ENCODE measurements at places on chromosomes 7 and 10. TPM values are rescaled to one million over a fixed set of nuclear protein-coding genes. Genes with fewer than 3 reads are reported as not detected.

- DNase-seq, result no peak
- no peaks in the 10 kb centered on the region for H3K4me1 ChIP-seq
- no peak overlapping the region for H3K4me3 ChIP-seq
- no peaks in the 10 kb centered on the region for H3K27me3 ChIP-seq
- no peak overlapping the region for H3K27ac ChIP-seq
Observed at GRCh38 chr10:50674469-50675254, 50.9 kb upstream of the SGMS1 start.

GRCh38 chr7:108376206-108376605, 80.0 kb downstream of the NRCAM start:
- H3K4me3 ChIP-seq, result no peak overlapping the region
- no peak for DNase-seq
- no peaks in the 10 kb centered on the region for H3K4me1 ChIP-seq
- no peaks in the 10 kb centered on the region for H3K27me3 ChIP-seq
- no peak overlapping the region for H3K27ac ChIP-seq
- H3K36me3 ChIP-seq, result no peaks in the 10 kb centered on the region

- H3K27me3 ChIP-seq, result no peaks in the 10 kb centered on the region
- no peak overlapping the region for H3K4me3 ChIP-seq
- H3K36me3 ChIP-seq, result no peaks in the 10 kb centered on the region
- no peak overlapping the region for H3K27ac ChIP-seq
- H3K4me1 ChIP-seq, result no peaks in the 10 kb centered on the region
Observed at GRCh38 chr10:127755753-127756152, 18.8 kb downstream of the FOXI2 start.

GRB10 gene
- 34.3 TPM for total RNA-seq

FRMD4A gene
- total RNA-seq, result 47.9 TPM

Measured in Peyer's patch (tissue), 4 donors.